Activated T-cell treated with anti-CD3 and anti-CD28 coated beads, Interleukin-2, amount 50 U/mL, for 1 hour (primary cell): ENCODE measurements at places on chromosomes 11 and 22.

DNA sequence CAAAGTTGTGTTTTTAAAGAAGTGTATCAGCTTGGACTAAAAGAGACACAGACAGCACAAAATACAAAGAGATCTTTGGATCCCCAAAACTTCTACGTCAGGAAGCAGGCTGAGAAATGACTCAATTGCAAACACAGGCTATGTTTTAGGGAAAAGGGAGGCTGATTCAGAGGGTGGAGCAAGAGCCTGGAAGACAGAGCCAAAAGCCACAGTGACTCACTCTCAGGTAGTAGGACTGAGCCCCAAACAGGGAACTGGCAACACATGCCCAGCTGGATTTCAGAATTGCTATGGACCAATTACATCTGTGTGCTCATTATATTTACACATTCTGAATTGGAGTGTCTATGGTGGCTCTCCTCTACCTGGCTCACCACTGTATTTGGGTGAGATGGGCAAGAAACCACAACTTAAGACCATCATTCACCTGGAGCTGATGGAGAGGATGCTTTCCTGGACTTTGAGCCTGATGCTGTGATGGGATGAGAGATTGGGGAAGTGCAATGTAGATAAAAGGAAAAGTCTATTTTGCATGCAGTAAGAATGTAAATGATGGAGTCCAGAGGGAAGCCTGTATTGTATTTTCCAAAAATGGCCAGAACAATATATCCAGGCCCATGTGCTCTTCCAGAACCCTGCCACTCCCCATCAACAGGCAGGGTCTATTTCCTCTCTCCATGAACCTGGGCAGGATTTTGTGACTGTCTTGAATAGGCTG lies 20.8 kb upstream of the LINC01488 start:
- no peak for DNase-seq

DNA sequence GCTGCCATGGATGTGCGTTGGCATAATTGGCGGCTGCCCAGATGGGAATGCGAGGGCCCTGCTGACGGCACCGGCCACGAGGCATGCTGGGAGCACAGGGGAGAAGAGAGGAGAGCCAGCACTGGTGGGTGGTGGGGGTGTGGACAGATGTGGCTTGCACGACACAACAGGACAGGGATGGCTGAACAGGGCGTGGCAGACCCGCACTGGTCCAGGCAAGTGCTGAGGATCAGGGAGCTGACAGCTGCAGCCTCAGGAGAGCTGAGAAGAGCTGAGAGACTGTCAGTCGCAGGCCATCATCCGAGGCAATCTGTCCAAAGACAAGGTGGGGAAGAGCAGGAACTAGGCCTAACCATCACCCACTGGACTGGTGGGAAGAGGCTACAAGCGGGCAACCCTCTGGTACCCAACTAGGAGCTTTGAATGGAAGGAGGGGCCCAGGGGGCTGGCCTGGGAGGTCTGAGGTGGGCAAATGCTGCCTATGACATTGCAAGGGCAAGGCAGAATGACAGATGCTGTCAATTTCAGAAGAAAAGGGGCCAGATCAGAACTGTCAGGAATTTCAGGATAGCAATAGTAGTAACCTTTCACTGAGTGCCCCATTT lies 2.4 kb downstream of the GNB1L start:
- DNase-seq: no peak

GRCh38 chr11:37320921-37321320 lies 722.9 kb upstream of the RAG2 start:
- no peak for DNase-seq

GRCh38 chr22:39576027-39576426 lies 5.5 kb downstream of the CACNA1I start:
- DNase-seq: no peak

- no peak for DNase-seq
Measured at GRCh38 chr11:134346976-134347350, 15.2 kb downstream of the GLB1L2 start.

- no peak for DNase-seq
Measured at GRCh38 chr22:26690654-26691376, 33.4 kb downstream of the MIAT start.
